ENCODE measurements at places on chromosomes 4 and X.

- no peak for DNase-seq
These were observed 465.3 kb downstream of the C4orf33 start for GRCh38 chr4:129561280-129561679.

- no peak for DNase-seq
These were observed 210.6 kb downstream of the COL25A1 start for GRCh38 chr4:109091727-109092409.

DNA sequence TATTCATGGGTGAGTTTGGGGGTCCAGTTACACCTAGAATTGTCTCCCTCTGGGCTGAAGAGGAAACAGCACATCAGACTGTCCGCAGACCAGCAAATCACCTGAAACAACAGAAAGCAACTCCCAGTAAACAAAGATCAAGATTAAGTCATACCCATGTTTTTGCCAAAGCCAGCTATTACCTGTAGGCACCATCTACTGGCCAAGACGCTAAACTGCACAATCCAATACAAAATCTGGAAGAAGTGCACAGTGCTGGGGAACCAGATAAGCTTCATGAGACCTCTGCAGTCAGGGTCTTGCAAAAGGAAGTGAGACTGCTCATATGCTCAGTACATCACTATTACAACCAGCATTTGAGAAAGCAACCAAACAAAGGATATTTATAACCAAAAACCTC, 157.5 kb upstream of the ITM2A start:
- DNase-seq, result no peak

- DNase-seq, result peak; percentile 59
These were observed 2.9 kb downstream of the ADRA2C start for GRCh38 chr4:3768842-3769641.

- DNase-seq, result no peak
These were observed 2.7 kb downstream of the SLC38A5 start for GRCh38 chrX:48467281-48467761.

DNA sequence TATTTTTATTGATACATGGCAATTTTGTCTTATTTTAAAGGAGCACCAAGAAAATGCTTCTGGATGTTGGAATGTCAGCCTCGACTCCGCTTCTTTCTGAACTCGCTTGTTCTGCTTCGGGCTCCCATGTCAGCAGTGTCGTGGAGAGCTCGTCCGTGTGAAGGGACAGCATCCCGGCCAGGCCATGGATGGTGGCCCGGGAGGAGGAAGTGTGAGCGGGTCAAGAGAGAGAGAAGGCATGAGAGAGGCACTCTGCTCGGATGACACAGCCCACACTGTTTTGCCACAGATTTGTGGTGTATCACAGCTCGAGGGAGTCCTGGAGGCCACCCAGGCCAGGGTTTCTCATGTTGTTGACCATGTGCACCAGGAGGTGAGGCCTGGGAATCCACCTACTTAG, 107.0 kb downstream of the TRAPPC11 start:
- no peak for DNase-seq

DNA sequence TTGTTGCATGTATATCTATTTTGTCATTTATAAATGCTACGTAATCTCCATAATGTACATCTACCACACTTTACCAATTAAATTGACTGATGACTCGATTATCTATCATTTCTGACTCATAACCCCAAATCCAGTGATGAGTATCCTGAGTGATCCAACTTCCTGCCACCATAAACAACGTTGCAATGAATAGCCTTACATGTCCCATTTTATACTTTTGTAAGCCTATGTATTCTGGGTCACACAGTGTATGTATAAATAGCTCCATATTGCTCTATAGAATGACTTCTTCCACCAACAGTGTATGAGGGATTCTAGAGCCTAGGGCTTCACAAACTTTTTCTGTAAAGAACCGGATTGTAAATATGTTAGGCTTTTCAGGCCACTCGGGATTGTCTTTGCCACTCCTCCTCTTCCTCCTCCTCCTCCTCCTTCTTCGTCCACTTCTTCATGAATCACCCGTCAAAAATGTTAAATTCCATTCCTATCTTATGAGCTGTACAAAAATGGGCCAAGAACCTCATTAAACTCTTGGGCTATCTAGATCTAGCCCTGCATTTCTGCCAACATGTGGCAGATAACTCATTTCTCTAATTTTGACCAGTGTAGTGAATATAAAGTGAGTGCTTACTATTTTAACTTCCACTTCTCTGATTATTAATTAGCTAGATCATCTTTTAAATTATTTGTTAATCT, 672.2 kb upstream of the AMOT start:
- DNase-seq, result no peak

DNA sequence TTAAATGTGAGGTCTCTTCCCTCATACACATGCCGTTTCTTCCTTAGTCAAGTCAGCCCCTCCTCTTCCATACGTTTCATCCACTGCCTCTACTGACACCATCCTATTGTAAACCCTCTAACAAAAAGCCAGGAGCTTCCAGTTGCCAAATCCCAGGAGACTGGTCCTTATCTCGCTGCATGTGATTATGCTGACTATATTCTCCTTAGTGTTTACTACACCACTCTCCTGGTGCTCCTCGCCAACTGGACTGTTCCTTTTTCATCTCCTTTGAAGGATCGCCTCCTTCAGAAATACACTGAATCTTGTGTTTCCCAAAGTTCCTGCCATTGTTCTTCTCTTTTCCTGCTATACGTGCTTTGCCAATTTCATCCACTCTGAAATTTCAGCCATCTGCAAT, 27.7 kb downstream of the MAML3 start:
- no peak for DNase-seq

DNA sequence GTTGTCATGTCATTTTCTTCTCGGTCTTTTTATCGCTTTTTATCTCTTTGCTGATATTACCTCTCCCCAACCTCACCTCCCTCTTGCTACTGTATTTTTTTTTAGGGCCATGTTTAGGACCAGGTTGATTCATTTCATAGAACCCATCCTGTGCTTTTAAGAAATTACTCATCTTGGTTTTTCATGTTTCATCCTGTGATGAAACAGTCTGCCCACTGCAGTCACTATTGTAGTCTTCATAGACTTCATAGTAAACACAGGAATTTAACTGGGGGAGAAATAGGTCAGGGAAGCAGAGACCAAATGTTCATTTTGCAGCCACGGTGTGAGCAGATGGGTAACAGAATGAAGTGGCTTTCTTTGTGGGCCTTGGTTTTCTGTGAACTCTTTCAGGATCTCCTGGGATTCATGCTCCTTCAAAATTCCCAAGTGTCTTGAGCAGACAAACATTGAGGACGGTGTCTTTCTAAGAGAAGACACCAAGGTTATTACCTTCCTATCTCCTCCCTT, 161.8 kb downstream of the NAA11 start:
- DNase-seq, result no peak

- DNase-seq, result no peak
These were observed 841.3 kb downstream of the PDHA2 start for GRCh38 chr4:96681218-96681617.

GRCh38 chrX:135536877-135537276, 16.4 kb downstream of the INTS6L start:
- DNase-seq, result no peak

DNA sequence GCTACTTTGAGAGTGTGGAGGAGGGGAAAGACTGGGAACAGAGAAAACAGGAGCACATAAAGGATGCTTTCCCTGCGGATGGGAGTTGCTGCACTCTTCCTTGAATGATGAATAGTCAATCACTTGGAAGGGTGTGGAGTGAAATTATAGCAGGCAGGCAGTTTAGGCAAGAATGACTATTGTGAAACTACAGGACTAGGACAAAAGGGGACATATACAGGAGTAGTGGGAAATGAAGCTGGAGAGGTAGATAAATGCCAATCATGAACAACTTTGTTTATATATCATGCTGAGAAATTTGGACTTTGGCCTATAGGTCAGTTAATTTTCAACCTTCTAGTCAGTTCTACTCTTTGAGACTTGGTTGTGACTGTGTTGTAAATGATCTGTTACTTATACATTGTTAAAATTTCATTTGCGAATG, 76.9 kb downstream of the PAQR3 start:
- no peak for DNase-seq

DNA sequence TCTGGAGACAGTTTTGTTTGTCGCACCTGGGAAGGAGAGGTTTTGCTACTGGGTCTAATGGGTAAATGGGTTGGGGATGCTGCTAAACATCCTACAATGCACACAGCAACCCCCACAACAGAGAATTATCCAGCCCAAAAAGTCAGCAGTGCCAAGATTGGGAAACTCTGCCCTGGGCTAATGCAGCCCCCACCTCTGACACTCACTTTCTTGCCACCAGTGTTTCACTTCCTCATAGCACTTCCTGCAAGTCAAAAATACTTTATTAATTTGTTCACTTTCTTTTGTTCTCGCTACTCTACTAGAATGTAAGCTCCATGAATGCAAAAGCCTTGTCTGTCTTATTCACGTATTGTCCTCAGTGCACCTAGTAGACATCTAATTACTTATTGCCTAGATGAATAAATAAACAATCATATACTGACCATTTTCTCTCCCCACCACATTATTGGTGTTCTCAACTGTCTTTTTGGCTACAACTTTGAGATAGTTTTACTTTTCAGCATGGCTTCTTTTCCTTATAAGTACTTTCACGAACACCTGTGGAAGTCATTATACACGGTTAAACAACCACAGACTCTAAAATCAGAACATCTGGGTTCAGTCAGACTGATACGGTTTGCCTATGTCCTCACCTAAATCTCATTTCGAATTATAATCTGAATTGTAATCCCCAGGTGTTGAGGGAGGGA, 82.0 kb upstream of the PITX2 start:
- no peak for DNase-seq

GRCh38 chr4:90064196-90064595, 63.0 kb upstream of the CCSER1 start:
- no peak for DNase-seq

DNA sequence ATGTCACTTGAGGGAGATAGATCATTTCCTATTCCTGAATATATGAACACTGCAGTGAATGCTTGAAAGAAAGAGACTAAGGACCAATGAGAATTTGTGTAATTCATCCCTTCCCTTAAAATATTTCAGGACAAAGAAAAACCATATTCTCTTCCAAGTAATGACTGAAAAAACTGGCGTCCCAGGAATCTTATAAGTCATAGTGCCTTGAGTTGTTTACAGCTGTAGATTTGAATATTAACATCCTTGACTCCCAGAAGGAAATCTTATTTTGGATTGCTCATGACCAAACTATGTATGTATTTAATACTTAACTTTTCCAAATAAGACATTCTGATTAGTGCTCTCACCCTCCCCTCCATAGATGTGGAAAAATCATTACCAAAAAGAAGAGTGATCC, 55.5 kb downstream of the CLDN22 start:
- DNase-seq, result no peak

- DNase-seq, result no peak
These were observed 19.1 kb upstream of the ARX start for GRCh38 chrX:25034889-25035288.

- no peak for DNase-seq
These were observed 113.6 kb downstream of the SOX3 start for GRCh38 chrX:140391313-140391712.

DNA sequence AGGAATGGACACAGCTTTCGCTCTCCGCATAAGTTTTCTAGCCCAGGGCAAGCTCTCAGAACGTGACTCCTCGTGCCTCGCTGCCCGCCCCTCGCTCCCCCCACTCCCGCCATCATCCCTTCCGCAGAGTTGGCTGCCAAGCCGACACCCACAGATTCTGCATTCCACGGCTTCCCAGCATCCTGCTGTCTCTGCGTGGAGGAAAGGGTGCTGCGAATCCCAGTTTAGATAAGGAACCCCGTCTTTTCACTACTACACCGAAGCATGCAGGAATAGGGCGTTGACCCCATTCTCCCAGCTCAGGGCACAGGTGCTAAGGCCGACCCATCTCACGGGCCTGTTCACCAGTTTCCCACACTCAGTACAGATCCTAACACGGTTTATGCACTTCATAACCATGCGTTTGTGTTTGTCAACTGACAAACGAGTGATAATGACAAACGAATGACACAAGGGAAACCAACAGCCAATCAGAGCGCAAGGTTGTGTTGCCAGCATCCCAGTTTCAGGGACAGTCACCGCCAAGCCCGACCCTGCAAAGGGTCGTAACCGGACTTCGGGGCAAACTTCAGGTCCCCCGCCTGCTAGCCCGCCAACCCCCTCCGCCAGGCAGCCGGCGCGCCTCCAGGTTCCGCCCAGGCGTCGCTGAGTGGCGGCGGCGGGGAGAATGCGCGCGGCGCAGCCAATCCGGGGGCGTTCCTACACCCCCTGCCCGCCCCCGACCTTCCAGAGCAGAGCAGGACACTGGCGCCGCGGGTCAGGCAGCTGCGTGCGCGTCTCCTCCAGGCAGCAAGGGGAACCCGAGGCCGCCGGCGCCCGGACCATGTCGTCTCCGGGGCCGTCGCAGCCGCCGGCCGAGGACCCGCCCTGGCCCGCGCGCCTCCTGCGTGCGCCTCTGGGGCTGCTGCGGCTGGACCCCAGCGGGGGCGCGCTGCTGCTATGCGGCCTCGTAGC, at the start of gene CYP2U1:
Gene CYP2U1, plus strand, starts transcription at position 729 of the 954 bp plus-strand sequence. Its CDS starts 95 bp downstream, at position 824.
- peak; percentile 81 for DNase-seq

DNA sequence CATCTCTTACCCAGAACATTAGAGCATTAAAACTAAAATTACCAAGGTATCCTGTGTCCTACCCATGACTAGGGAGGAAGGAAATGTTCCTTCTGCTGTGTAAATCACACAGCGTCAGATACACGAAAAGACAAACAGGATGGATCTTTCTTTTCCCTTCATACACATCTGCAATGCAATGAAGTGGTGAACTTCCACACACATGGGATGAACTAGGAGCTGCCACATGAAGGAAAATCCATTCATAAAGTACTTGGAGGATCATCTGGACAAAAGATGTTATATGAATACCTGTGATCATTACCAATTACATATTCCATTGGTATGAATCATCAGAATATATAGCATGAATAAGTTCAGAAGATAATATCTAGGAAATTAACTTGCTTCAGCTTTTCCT, 46.2 kb downstream of the LDB2 start:
- no peak for DNase-seq

DNA sequence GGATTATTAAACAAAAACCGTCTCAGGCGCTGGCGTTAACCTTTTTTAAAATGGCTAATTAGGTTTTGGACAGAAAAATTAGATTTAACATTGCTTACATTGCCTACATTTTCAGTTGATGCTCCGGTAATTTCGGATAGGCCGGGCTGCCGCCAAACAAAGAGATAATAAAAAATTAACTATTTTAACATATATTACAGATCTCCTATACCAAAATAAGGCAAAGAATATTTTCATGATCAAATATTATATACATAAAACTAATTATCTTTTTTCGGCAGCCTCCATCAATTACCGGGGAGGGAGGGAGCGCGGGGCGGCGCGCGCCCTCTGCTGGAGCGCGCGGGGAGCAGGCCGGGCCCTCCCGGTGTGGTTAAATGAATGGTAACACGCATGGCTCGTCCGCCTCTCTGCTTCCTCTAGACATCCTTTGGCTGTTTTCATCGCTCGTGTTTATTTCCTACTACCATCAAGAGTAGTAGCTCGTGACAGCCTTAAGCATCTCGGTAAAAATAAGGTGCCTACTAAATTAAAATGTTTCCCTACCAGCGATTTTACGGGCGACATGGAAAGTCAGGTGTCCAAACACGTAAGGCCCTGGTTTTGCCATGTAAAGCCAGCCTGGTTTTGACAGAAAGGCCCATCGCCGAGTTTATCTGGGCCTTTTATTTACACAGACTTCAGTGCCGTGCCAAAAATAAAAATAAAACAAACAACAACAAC, 52.4 kb upstream of the TMEM33 start:
- DNase-seq, result peak; percentile 81

Data from SK-N-DZ (cell line).